A549 treated with ZK216348 at 1 μM for 4 hours (cell line): ENCODE measurements at places on chromosomes 6 and 20. TPM values are rescaled to one million over a fixed set of nuclear protein-coding genes. Genes with fewer than 3 reads are reported as not detected.

The MICB gene
- total RNA-seq = 5.2 to 8.6 TPM (median 7.9 TPM) in 5 replicates

The CHRNA4 gene
- total RNA-seq = 0.06 to 0.63 TPM (median 0.45 TPM) in 5 replicates

The IMPG1 gene
- total RNA-seq = not detected in 5 replicates

The IRF4 gene
- total RNA-seq = 0.15 to 2.0 TPM (median 0.40 TPM) in 5 replicates

The MOG gene
- not detected in 5 replicates for total RNA-seq

The ZCCHC3 gene
- total RNA-seq = 17.4 to 24.5 TPM (median 21.9 TPM) in 5 replicates

The GPX5 gene
- total RNA-seq = not detected in 5 replicates

The UST gene
- 2.5 to 5.0 TPM (median 3.3 TPM) in 5 replicates for total RNA-seq

The C6orf15 gene
- not detected in 5 replicates for total RNA-seq

The ADIG gene
- total RNA-seq = not detected in 5 replicates
